ENCODE measurements at places on chromosomes 5 and 9. TPM values are rescaled to one million over a fixed set of nuclear protein-coding genes. Genes with fewer than 3 reads are reported as not detected.

RGS7BP gene
- total RNA-seq = not detected

IFNA13 gene
- not detected for total RNA-seq

SEMA5A gene
- total RNA-seq = not detected

PCDHGA6 gene
- total RNA-seq = 0.22 TPM

GLDC gene
- total RNA-seq = 14.0 TPM

PALM2AKAP2 gene
- total RNA-seq = 0.06 TPM

MEGF10 gene
- not detected for total RNA-seq

COL23A1 gene
- total RNA-seq = not detected

PCDHGA12 gene
- total RNA-seq = not detected

ROR2 gene
- total RNA-seq = 1.8 TPM

GABRA1 gene
- not detected for total RNA-seq

SPATA31A3 gene
- not detected for total RNA-seq

SHISAL2B gene
- total RNA-seq = not detected

OR1Q1 gene
- not detected for total RNA-seq

AMACR gene
- 14.6 TPM for total RNA-seq

C9orf153 gene
- total RNA-seq = 0.46 TPM

SHOC1 gene
- not detected for total RNA-seq

SH3GL2 gene
- total RNA-seq = 0.09 TPM

LMX1B gene
- total RNA-seq = 2.0 TPM

ZFP37 gene
- total RNA-seq = 1.3 TPM

PCDHAC2 gene
- total RNA-seq = 2.9 TPM

DPYSL3 gene
- 16.9 TPM for total RNA-seq

FBN2 gene
- total RNA-seq = 16.8 TPM

TRIM36 gene
- total RNA-seq = 1.5 TPM

CTNND2 gene
- total RNA-seq = not detected

ANKRD55 gene
- total RNA-seq = not detected

ACER2 gene
- 3.2 TPM for total RNA-seq

SLC6A18 gene
- not detected for total RNA-seq

ENTPD2 gene
- 0.63 TPM for total RNA-seq

RANBP17 gene
- total RNA-seq = 2.0 TPM

PCDHA10 gene
- 0.01 TPM for total RNA-seq

INSL6 gene
- not detected for total RNA-seq

CDC25C gene
- total RNA-seq = 10.1 TPM

AGGF1 gene
- total RNA-seq = 14.4 TPM

OR13C8 gene
- total RNA-seq = not detected

REEP2 gene
- 8.1 TPM for total RNA-seq

CXCL14 gene
- total RNA-seq = 0.16 TPM

CDC20B gene
- total RNA-seq = 0.07 TPM

PCDHGC5 gene
- not detected for total RNA-seq

CDH9 gene
- total RNA-seq = not detected

GCNT4 gene
- 0.43 TPM for total RNA-seq

PCDHA11 gene
- 0.22 TPM for total RNA-seq

TAF11L5 gene
- not detected for total RNA-seq

NMUR2 gene
- 0.09 TPM for total RNA-seq

TAF11L10 gene
- not detected for total RNA-seq

STARD4 gene
- total RNA-seq = 4.6 TPM

PCDHA9 gene
- total RNA-seq = not detected

Data from A549 treated with CORT108297 at 1 μM for 4 hours (cell line).